ENCODE measurements at places on chromosomes 16 and 17. TPM values are rescaled to one million over a fixed set of nuclear protein-coding genes. Genes with fewer than 3 reads are reported as not detected.

KRTAP4-1 gene
- total RNA-seq: not detected

DNA sequence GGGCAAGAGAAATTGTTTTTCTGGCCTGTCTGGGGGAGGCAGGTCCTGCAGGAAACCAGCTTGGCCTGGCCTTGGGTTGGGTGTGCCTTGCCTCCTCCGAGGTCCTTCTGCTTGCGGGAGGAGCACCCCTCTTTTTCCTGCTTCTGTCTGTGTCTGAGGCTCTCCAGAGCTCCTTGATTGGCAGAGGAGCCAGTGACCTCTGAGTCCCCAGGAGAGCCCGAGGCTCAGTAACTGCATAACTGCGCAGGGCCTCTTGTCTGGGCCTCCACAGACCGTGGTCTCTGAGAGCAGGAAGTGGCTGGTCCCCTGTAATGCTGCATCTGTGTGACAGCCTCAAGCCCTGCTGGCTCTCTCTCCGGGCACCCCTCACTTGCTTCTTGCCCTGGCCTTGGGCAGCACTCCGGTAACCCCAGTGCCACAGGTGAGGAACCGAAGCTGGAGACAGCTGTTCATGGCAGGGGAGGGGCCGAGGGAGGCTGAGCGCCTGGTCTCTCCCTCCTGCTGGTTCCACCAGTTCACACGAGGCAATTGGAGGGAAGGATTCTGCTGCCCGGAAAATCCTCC lies 1.6 kb downstream of the CAPN15 start:
- DNase-seq: no peak

DNA sequence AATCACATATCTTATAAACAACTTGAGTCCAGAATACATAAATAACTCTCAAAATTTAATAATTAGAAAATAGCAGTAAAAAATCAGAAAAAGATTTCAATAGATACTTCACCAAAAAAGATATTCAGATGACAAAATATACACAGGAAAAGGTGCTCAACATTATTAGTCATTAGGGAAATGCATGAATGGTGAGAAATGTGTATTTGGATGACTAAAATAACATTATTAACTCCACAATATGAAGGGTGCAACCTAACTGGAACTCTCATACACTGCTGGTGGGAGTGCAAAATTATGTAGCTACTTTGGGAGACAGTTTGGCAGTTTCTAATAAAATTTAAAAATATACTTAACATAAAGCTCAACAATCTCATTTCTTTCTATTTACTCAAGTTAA lies 262.3 kb upstream of the AXIN2 start:
- DNase-seq: no peak

TUBG1 gene
- total RNA-seq: 26.5 TPM

- DNase-seq: no peak
Measured at GRCh38 chr17:67613961-67614360, 103.8 kb upstream of the NOL11 start.

All from left lobe of liver (tissue), 2 donors.